ENCODE measurements at places on chromosomes 3 and 15.

DNA sequence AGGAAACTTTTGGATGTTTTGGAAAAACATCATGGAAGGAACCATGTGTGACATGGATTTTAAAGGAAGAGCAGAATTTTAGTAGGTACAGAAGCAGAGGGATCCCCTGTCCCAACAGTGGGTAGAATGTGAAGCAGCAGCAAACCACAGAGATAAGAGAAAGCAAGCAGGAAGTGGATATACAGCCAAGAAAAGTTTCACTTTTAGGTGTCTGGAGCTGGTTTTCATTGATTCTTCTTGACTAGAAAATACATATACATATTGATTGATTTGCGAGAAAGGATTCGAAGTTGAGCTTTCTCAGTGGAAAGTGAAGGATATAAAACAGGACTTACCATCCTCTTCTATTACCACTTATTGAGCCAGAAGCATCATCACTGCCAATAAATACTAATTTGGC is 133.5 kb downstream of the KCNMB2 start:
- no peak for DNase-seq

DNA sequence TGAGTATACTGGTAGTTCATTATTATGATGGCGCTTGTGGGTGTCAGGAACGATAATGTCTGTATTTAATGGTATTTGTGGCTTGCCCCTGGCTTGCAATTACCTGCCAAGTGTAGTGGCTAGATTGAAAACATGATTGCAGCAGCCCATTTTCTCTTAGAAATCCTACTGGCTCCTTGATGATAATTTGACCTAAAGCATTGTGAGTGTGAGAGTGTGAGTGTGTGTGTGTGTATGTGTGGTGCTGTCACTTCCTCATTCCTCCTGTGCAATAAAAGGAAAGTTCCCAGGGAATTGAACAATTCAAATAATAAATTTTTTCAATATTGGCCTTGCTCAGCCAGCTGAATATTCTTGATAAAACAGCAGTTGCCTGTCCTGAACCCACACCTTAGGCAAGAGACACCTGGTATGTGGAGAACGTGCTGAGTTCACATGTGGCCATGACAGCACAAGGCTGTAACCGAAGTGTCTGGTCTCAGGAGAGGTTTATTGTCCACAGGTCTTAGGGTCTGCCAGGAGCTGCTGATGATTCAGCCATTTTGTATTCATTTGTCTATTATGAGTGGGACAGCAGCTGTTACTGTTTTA is 193.3 kb downstream of the CD47 start:
- DNase-seq = no peak

GRCh38 chr3:43207628-43208085 is 78.7 kb upstream of the SNRK start:
- DNase-seq = no peak

DNA sequence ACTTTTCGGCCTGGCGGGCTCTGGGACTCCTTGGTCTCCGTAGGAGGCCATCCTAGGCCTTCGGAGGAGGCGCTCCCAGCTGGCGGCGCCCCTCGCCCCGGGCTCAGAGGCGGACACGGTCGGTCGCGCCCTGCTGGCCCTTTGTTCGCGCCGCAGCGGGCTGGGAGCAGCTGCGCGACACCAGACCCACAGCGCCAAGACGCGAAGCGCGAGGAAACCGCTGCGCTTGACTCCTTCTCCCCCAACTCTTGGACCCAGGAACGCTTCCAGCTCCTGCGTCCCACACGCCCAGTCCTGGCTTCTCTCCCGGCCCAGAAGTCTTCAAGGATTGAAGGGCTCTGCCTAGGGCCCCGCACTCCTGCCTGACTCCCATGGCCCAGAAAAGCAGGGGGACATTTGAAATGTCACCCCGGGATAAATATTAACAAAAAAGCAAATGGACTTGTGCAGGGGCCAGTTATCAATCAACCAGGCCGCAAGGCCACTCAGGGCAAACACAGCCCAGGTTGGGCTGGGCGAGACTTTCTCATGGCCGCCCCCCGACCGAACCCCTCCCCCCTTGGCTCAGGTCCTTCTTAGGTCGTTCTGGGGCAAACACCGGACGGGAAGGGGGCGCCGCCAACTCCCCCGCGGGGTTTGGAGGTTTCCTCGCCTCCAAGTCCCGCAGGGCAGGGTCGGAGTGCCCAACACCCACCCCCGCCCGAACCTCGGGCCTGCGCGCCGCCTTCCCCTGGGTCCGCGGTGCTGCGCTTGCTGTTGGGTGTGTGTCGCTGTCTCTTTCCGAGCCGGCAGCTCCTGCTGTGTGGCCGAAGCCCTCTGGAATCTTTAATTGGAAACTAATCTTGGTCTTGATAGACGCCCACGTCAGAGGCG is 5.1 kb downstream of the ONECUT1 start:
- DNase-seq = no peak

GRCh38 chr3:113575206-113575605 is 42.9 kb downstream of the SIDT1 start:
- no peak for DNase-seq

- DNase-seq = no peak
These were observed 65.7 kb upstream of the MRPL3 start for GRCh38 chr3:131568460-131568859.

DNA sequence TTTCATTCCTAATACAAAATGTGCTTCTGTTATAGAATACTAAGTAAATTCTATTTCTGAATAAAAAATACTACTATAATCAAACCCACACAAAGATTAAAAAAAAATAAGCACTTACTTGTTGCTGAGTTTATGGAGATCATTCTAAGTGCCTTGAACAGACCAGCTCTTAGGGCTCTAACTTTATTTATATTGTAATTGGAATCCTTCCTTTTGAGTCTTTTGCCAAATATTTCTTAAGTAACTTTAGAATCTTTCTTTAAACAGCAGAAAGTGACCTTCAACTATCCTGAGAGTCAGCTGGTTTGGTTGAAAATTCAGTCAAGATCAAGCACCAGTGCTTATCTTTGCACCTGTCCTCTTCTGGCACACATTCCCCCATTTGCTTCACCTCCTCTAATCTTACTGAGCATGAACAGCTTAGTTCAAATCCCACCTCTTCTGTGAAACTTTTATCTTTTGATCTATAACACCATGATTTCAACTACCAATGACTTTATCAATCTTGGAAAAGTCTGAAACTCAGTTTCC is 149.3 kb downstream of the VPS13C start:
- DNase-seq = no peak

GRCh38 chr3:100496711-100497261 is 4.4 kb downstream of the TMEM45A start:
- no peak for DNase-seq

DNA sequence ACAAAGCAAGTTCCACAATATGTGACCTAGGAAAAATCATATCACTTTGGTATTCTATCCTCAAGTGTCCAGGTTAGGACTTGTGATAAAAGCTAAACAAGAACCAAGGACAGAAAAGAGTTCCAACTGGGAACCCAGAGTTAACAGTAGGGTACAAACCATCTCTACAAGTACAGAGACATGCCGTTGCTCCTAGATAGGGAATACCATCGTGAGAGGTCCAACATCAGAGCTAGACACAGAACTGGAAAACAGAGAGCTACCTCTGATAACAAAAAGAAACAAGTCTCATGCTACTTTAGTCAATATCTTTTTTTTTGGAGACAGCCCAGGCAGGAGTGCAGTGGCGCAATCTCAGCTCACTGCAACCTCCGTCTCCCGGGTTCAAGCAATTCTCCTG is 37.8 kb downstream of the SMARCC1 start:
- no peak for DNase-seq

GRCh38 chr3:171636666-171637065 is 173.6 kb downstream of the PLD1 start:
- no peak for DNase-seq

DNA sequence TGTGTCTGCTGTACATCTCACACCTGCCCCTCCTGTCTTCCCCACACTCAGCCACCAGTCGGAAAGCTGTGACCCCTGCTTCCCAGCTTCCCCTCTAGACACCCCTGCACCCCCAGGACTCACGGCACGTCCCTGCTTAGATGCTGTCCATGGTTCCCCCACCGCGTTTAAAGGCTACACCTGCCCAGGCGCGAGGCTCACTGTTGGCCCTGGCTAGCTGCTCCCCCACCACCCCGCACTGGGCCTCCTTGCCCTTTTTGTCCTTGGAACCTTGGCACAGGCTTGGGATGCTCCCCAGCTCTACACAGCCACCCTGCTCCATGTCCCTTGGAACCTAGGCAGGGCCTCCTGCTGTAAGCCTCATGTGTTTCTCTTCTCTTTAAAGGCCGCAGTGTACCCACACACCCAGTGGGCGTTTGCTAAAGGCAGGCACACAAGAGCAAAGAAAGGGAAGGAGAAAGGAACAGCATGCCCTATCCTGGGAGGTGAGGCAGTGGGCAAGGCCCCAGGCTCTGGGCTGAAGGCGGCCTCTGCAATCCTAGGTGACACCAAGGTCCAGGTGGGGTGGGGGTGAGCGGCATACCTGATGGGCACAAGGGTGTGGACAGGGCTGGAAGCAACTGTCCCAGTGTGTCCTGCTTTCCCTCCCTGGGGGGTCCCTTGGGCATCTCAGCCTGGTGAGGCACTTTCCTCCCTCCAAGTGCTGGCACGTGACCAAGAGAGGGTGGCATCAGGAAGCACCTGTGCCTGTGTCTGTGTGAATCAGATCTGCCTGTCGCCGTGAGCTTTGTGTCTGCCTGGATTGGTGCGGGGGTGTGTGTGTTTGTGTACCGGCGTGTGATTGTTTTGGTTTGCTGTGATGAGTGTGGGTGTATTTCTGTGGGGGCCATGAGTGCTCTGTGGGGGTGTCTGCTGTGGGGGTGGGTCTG is 54.4 kb downstream of the TPRA1 start:
- no peak for DNase-seq

DNA sequence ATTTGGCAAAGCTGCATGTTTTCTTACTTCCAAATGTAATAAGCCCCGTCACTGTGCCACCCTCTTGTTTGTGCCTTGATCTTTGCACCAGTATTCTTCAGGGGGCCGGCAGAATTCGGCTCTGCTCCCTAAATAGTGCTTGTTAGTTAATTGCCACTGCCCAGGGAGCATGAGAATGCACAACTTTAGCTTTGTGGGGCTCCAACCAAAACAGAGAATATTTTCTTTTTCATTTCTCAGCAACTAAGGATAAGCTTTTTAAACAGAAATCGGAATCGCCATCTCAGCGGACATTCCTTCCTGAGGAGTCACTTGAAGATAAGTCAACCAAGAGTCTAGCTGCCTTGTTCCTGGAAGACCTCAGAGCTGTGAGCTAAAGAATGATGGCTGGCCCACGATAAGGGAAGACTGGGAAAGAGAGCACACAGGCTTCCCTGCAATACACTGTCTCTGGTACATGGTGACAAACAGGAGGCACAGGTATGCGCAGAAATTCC is 106.0 kb downstream of the LRIG1 start:
- no peak for DNase-seq

- no peak for DNase-seq
These were observed 168.4 kb downstream of the VGLL4 start for GRCh38 chr3:11475324-11475723.

DNA sequence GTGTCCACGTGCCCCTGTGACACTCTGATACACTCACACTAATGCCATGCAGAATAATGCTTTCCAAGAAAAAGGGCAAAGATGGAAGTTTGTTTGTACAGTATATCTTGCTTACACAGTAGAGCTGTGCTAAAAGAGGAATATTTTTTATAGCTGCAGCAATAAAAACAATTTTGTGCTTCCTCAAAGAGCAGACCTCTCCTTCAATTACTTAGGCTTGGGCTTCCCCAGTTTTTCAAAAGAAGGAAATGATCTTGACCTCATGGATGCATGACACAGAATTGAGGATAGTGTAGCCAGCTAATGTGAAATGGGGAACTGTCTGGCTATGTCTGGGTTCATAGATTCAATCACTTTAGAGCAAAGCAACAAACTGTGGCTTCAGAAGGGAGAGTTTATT is 137.4 kb downstream of the STT3B start:
- DNase-seq = no peak

DNA sequence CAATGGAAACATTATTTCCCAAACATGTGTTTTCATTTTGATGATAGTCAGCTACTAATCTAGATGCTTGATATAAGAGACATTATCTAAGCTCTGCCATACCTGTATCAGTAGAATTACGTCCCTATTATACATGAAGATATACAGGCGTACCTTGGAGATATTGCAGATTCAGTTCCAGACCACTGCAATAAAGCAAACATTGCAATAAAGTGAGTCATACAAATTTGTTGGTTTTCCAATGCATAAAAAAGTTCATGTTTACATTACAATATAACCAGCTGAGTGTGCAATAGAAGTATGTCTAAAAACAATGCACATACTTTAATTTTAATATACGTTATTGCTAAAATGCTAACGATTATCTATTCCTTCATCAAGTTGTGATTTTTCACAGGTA is 236.0 kb upstream of the ZNF717 start:
- no peak for DNase-seq

GRCh38 chr3:32583708-32584107 is 13.1 kb upstream of the DYNC1LI1 start:
- DNase-seq = no peak

- DNase-seq = no peak
These were observed 94.3 kb downstream of the SQOR start for GRCh38 chr15:45729141-45729540.
